ENCODE measurements at places on chromosomes 7 and 10.

GRCh38 chr10:127429601-127430312 lies 119.4 kb upstream of the NPS start:
- DNase-seq: no peak

DNA sequence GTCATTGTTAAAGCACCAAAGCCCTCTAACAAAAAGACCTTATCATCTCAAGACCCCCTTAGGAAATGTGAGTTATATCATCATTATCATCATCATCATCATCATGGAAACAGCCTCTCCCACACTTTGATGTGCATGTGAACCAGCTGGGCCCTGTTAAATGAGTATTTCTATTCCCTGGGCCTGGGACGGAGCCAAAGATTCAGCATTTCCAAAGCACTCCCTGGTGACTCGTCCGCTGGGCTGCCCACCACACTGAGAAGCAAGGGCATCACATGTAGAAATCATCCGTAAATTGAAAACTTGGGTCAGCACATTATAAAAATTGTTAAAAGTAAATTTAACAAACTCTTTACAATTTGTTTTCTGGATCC lies 88.6 kb downstream of the PTPRN2 start:
- no peak for DNase-seq

DNA sequence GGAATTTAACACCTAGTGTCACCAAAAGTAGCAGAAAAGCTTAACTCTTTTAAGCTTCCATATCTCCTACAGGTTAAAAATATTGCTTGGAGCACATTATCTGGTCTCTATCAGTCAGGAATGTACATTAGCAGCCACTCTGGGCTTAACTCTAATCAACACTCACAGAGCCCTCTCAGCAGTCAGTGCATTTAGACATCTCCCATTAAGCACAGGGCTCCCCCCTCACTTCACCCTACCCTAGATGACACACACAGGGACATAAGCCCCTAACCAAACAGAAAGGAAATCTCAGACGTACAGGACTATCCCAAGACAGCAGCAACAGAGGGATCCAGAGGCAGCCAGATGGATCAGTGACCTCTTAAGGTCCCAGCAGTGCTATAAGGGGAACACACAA lies 26.4 kb downstream of the FBXW4 start:
- DNase-seq: no peak

GRCh38 chr7:158017111-158018097 lies 570.2 kb downstream of the PTPRN2 start:
- no peak for DNase-seq

DNA sequence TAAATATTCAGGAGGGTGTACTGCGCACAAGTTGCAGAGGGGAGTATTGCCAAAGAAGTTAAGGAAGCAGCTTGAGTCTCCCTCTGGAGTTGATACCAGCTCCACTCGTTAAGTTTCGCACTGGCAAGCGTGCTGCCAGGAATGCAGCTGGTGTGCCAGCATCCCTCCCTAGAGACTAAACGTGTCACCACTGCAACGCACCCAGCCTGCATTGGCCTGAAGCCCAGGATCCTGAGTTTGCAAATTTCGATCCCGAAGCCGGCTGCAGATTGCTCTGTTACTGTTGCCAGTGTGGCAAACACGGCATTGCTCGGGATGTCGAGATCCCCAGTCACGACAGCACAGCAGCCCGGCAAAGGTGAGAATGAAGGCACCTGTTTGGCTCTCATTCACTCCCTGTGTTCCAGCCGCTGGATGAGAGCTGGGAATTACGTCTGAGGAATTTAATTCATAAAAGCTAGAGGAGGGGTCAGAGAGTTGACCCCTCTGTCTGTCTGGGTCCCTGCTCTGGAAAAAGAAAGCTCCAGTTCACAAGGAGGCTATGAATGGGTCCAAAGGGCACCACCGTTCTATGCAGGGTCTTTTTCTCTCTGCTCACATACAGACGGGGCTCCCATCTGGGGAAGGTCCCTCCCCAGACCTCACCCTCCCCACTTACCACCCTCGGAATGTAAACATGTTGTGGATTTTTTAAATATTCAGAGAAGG lies 61.0 kb downstream of the NRP1 start:
- DNase-seq: peak; percentile 89

DNA sequence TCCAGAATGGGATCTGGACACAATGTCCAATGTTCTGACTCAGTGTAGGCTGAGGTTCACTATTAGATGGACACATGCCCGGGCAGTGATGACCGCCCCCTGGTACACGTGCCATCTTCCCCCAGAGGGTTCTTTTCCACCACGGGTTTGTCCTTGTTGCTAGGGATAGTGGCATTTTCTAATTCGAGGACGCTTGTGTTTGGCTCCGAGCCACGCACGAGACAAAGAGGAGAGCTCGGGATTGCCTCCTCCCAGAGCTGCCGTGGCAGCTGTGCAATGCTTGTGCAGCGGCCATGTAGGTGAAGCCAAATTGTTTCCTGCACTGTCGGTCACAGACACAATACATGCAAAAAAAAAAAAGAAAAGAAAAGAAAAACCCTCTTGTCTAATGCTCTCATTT lies 207.5 kb downstream of the PAXIP1 start:
- no peak for DNase-seq

Measured in iris pigment epithelial cell (primary cell).